ENCODE measurements at places on chromosomes 11 and 22.
A peak's percentile ranks its signal among the peaks of the same experiment; 100 is the strongest.

GRCh38 chr11:60891103-60891741, 15.2 kb downstream of the PRPF19 start:
- no peak for DNase-seq

DNA sequence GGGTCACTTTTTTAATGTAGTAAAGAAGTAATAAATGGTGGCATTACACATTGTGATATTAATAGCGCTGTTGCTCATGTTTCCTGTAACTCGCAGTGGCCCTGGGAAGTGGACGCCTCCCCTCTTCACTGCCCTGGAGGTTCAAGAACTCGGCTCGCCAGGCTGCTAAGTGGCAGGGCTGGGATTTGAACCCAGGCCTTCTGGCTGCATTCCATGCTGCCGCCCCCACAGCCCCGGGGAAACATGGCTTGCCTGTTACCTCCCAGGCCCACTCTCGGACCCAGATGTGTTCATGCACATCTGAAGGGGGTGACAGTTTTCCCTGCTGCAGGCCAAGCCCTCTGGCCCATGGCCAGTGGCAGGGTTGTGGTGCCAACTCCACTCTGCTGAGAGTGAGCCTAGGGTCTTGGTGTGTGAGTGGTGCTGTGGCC, 25.0 kb upstream of the MGAT3 start:
- no peak for DNase-seq

DNA sequence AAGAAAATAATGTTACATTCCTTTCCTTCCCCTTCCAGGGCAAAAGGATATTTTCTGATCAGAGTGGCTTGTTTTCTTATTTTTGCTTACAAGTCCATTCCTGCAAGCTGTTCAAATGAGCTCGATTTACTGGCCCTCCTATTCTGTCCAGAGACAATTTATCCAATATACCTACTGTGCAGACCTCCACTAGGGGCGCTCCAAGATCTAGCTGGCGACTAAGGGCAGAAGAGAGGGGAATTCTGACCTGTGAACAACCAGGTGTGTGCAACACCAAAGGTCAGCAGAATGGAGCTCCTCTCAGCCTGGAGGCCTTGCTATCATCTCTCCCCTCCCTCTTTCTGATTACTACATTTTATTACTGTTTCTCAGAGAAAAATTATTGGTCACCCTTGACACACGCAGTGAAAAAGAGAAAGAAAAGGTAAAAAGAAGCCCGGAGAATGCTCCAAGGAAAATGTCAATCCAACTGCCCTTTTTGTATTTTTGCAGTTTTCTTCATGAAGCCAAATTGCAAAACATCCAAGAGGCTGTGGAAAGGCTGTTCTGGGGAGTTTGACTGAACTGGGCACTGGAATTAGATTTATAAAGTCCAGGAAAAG, 3.2 kb downstream of the SEZ6L start:
- DNase-seq = no peak

DNA sequence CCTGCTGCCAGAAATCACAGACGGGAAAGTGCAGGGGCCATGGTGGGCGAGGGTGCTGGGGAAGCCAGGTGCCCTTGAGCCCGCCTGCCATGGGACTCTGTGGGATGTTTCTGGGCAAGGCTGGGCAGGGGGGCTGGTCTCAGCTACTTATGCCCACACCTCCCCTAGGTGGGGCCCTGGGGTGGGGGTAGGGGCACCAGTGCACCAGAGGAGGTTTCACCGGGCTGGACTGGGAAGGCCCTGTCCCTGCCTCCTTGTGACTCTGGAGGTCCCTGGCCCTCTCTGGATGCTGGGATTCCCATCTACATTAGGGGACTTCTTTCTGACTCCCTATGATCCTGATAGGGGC, 75.2 kb upstream of the WNT11 start:
- DNase-seq = no peak

DNA sequence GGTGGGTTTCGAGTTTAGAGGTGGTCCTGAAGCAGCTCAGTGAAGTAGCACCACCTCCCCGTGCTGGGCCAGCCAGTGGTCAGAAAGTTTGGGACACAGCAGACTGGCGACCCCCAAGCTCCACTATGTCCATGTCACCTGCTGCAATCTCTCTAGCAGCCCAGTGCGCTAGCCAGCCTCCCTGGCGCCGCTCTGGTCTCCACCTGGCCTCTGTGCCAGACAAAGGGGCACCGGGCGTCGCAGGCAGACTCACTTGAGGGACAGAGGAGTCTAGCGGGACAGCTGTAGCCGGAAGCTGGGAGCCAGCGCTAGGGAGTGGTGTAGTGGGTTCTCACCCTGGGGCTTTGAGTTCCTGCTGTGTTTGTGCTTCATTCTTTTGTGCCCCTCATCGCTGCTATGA, 25.5 kb downstream of the MYBPC3 start:
- no peak for DNase-seq

DNA sequence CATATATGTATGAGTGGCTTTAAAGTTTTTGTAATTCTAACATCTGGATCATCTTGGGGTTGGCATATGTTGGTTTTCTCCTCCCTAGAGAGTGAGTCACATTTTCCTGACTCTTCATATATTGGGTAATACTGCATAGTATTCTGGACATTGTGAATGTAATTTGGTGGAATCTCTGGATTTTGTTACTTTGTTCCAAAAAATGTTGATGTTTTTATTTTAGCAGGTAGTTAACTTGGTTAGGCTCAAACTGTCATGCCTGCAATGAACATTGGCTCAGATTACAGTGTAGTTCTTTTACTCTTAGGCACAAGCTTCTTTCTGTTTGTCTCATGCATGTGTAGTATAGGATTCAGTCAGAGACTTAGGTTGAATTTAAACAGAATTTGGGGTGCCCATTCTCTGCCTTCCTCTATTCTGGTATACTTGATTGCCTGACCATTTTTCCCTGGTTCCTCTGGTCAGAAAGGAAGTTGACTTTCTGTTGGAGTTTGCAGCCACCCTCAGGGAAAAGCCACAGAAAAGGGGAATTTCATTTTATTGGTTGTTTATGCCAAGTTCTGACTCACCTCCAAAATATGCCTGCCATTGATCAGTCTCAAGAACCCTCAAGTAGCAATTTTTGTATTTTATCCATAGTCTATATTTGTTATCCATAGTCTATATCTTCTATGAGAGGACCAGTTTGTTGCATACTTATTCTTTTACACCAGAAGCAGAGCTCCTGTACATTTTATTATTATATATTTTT, 151.7 kb downstream of the UVRAG start:
- DNase-seq = no peak

DNA sequence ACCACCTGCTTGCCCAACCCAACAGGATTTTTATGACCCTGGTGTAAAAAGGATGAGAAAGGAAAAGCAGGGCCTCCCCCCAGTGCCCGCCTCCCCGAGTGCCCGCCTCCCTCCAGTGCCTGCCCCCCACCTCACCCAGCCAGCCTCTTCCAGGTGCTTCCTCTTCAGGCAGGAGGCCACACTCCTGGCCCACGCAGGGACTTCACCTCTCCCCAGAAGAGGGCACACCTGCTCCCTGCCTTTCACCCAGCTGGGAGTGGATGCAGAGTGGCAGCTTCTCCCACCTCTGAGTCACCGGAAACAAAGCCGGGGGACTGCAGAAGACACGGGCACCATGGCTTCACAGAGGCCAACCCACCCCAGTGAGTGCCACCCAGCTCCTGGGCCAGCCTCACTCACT, 16.1 kb downstream of the CPT1A start:
- DNase-seq = no peak

DNA sequence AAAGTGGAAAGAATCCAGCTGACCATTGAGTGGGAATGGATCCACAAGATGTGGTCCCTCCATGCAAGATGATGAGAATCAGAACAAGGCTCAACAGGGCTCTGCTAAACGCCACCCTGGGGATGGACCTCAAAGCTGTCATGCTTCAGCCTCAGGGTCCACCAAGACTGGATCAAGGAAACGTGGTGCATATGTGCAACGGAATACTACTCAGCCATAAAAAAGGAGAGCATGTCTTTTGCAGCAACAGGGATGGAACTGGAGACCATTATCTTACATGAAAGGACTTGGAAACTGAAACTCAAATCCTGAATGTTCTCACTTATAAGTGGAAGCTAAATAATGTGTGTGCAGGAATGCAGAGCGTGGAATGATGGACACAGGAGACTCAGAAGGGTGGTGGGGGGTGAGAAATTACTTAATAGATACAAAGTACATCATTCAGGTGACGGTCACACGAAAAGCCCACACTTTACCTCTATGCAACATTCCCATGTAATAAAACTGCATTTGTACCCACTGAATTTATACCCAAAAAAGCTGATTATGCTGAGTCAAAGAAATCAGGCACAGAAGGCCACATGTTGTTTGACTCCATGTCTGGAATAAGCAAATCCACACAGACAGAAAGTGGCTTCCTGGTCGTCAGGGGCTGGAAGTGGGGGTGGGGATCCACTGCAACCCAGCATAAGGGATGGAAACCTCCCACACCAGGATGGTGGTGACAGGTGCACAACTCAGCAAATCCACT, 116.1 kb downstream of the SHANK2 start:
- no peak for DNase-seq

GRCh38 chr11:10076458-10077141, 217.4 kb downstream of the SBF2 start:
- DNase-seq = peak; percentile 24

GRCh38 chr22:41289671-41290070, 3.7 kb upstream of the RANGAP1 start:
- no peak for DNase-seq

- DNase-seq = peak; percentile 85
Measured at GRCh38 chr11:61834278-61835048, 6.4 kb downstream of the FADS2 start.

GRCh38 chr11:6431861-6432260, 8.9 kb downstream of the HPX start:
- DNase-seq = no peak

GRCh38 chr11:77401486-77402217, 72.2 kb downstream of the PAK1 start:
- DNase-seq = no peak

GRCh38 chr11:33734441-33735270, 1.6 kb downstream of the CD59 start:
- DNase-seq = no peak

DNA sequence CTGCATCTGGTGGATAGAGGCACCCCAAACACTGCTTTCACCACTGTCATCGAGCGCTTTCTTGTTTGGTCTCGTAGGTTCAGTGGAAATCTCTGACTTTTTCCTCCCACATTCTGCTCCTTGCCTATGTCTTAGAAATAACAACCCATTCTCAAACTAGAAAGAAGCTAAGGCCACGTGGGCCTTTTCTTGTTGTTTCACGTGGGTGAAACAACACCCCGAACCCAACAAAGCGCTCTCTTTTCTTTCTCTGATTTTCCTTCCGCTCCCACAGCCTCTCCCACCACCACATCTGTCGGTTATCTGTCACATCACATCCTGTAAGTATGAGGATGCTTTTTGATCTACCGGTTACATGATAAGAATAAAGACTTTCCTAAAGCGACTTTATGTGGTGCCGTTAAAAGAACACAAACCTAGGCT, 77.1 kb downstream of the LINC01488 start:
- no peak for DNase-seq

DNA sequence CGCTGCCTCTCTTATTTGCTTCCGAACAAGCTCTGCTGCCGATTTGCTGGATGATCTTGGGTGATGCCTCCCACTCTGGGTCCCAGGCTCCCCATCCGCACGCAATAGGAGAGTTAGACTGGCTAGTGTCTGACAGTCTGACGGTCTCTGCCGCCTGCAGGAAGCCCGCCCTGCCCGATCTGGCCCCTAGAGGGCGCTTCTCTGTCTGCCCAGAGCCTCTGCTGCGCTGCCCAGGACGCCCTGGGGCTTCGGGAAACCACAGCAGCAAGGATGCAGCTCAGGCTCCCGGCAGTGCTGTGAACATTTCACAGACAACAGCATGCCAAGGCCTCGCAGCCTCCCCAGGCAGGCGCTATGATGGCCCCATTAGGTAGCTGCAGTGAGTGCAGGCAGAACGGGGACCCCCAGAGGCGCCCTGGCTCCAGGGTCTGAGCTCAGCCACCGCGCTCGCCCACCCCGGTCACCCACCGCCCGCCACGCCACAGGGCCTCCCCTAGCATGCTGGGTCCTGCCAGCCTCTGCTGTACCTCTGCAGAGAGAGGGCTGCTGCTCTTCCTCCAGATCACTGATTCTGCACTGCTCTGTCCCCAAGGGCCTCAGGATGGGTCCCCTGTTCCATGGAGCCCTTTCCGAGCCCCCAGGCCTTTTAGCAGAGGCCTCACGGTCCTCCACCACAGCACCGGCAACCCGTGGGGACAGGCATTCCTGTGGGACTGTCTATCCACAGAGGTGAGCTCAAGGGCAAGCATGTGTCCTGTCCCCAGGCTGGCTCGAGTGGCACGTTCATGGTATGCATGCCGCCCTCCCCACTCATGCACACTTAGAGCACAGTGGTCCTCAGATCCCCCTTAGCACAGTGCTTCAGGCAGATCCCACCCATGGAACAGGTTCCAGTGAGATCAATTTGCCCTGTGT, 4.3 kb upstream of the BAIAP2L2 start:
- peak; percentile 61 for DNase-seq

DNA sequence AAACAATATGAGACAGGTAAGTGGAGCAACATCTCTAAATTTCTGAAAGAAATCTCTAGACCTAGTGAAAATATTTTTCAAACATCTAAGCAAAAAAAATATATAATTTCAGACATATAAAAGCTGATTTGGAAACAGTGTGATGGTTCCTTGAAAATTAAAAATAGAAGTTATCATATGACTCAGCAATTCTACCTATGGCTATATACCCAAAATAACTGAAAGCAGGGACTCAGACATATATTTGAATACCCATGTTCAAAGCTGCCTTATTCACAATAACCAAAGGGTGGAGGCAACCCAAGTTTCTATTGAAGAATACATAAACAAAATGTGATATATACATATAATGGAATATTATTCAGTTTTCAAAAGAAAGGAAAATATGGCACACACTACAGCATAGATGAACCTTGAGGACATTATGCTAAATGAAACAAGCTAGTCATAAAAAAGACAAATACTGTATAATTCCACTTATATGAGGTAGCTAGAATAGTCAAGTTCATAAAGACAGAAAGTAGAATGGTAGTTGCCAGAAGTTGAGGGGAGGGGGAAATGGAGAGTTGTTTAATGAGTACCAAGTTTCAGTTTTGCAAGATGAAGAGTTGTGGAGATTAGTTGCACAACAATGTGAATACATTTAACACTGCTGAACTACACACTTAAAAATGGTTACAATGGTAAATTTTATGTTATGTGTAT, 300.4 kb downstream of the TTC28 start:
- DNase-seq = no peak

DNA sequence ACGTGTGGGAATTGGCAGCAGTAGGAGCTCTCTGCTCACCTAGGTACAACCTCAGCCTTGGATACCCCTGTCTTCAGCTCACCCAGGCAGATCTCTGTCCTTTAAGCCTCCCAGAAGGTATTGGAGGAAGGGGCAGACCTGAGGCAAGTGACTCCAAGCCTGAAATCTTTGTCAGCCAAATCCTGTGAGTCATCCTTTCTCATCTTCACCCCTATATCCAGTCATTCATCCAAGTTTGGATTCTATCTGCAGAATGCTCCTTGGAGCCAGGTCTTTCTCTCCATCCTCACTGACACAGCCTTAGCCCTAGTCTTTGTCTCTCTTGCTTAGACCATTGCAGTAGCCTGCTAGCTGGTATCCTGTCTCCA, 10.4 kb upstream of the THY1 start:
- DNase-seq = no peak
